NCI-H524 (cell line): ENCODE measurements at places on chromosomes 1 and 21.

- DNase-seq: no peak
Observed at GRCh38 chr1:11693024-11693590, 1.6 kb downstream of the DRAXIN start.

GRCh38 chr1:205822397-205822796 lies 9.4 kb upstream of the SLC41A1 start:
- no peak for DNase-seq

GRCh38 chr1:92446546-92446945 lies 40.2 kb downstream of the GFI1 start:
- DNase-seq: no peak

DNA sequence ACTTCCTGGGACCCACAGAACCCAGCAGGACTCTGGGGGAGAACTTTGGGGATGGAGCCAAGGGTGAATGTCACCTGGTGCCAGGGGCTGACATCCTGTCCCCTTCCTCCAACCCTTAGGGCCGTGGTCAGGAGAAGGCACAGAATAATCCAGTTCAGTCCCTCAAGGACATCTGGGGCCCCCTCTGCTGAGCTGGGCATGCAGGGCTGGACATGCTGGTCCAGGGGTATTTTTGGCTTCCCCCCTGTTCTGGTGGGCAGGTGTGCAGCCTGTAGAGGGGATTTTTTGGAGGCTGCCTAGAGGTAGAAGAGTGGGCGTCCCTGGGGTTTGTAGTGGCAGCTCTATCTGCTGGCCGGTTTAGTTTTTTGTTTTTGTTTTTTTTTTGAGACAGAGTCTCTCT lies 3.4 kb upstream of the CROCC start:
- no peak for DNase-seq

- DNase-seq: no peak
Observed at GRCh38 chr21:26055010-26055409, 115.6 kb downstream of the APP start.

- peak; percentile 76 for DNase-seq
Observed at GRCh38 chr1:31216016-31216415, 23.7 kb downstream of the NKAIN1 start.

- no peak for DNase-seq
Observed at GRCh38 chr21:45132841-45133573, 58.6 kb downstream of the ADARB1 start.

DNA sequence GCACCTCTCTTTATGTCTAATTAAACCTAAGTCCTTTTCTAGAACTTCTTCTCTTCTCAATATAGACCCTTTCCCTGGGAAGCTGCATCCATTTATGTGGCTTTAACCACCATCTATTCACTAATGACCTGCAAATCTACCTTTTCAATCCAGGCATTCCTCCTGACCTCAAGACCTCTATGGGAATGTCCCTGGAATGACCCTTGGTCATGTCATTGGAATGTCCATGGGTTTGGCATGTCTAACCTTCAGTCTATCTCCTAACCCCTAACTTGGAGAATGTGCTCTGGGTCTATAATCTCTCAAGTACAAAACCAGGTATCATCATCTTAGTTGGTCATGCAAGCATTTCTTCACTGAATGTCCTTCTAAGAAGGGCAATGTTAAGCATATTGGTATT lies 196.1 kb downstream of the KCNH1 start:
- DNase-seq: no peak

DNA sequence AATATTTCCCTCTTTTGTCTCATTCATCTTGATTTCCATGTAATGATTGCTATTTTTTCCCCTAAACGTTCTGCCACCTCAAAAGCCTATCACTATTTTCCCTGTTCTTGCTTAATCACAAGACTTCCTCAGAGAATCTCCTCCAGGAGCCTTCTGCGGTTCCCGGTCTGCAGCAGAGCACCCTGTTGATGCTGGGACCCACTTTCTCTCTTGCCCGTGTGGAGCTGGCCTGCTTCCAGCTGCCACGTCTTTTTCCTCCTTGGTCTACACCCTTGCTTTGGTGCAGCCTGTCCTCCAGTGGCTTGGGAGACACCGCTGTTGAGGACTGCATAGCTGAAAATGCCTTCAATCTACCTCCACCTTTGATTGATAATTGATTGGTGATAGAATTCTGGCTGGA lies 70.0 kb upstream of the COA6 start:
- no peak for DNase-seq

- no peak for DNase-seq
Observed at GRCh38 chr1:30275926-30276764, 447.2 kb downstream of the MATN1 start.

GRCh38 chr1:74467786-74468377 lies 44.5 kb downstream of the LRRC53 start:
- no peak for DNase-seq

- no peak for DNase-seq
Observed at GRCh38 chr1:150574260-150575071, 4.9 kb downstream of the MCL1 start.

- no peak for DNase-seq
Observed at GRCh38 chr1:27570356-27570755, 33.6 kb downstream of the AHDC1 start.

- DNase-seq: no peak
Observed at GRCh38 chr1:214473387-214473786, 78.0 kb downstream of the PTPN14 start.

GRCh38 chr1:5686925-5687706 lies 305.1 kb downstream of the NPHP4 start:
- no peak for DNase-seq

DNA sequence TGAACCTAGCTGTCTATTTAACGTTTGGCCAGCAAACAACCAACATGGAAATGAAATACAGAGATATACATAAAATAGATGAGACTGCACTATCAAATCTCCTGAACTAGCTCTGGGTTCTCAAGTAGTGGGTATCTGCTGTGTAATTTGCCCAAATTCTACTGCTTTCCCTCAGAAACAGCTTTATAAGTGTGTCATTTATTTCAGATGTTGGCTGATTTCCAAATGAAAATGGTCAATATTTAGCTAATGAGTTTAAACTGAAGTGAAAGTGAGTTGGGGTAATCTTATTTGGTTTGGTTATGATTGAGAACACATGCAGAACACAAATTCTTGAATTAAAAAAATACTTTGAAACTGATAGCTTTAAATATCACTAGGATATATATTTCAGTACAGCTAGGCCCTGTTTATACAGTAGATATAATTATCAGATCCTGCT lies 601.7 kb upstream of the CXADR start:
- DNase-seq: no peak

DNA sequence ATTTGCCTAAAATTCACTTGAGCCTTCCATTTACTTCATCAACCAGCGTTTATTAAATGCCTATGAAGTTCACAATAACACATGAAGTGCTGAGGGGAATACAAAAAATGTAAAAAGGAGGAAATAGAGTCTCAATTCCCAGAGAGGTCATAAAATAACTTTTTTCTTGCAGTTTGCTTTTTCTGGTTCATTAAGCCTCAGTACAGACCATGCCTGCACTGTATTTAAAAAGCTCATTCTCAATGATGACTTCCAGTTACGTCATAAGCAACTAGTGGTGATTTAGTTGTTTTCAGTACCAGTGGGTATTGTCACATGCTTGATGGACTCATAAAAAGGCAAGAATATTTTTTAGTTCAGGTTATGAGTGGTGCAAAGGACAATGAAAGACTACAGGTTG lies 160.1 kb upstream of the UBE2U start:
- no peak for DNase-seq

- DNase-seq: no peak
Observed at GRCh38 chr1:25706146-25707089, 89.8 kb downstream of the MAN1C1 start.

GRCh38 chr1:156640842-156641706 lies 843 bp upstream of the BCAN start:
- DNase-seq: no peak

GRCh38 chr1:43389326-43390313 lies at the start of the genes MED8 and SZT2:
Gene MED8, minus strand, starts transcription at chr1:43389800. Its CDS starts 36 bp downstream, at chr1:43389764.
Gene SZT2, plus strand, starts transcription at chr1:43389899. Its CDS starts 70 bp downstream, at chr1:43389969.
- peak; percentile 94 for DNase-seq

GRCh38 chr1:48233666-48234485 lies 11.4 kb downstream of the SLC5A9 start:
- no peak for DNase-seq
